ENCODE measurements at places on chromosomes 2 and 18.
A peak's percentile ranks its signal among the peaks of the same experiment; 100 is the strongest.

DNA sequence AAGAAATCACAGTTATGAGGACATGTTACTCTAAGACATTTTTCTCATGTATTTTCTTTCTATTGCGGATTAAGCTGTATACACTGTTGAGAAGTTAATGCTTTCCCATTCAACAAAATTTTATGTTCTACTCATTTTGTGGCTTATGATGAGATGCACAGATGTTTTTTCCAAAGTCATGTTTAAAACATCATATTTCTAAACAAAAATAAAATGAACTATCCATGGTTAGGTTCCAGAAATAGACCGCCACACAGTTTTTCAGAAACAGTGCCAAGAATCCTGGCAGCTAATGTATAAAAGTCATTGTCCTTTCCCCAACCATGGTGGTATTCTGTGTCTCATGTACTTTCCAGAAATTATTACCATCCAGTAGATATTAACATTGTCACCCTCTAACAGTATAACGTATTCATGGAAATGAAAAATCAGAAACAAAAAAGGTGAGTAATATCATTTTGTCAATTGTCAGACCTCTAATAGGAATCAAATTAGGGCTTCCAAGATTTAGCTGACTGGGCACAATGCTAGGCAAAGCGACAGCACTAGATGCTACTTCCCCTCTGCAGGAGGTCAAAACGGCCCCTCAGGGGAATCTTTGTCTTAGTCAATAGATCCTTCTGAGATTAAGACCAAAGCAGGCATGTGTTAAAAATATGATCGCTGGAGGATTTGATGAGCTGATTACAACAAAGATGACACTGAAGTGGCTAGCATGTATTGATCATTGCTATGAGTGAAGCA is 54.4 kb upstream of the ZNF397 start:
- no peak for DNase-seq

DNA sequence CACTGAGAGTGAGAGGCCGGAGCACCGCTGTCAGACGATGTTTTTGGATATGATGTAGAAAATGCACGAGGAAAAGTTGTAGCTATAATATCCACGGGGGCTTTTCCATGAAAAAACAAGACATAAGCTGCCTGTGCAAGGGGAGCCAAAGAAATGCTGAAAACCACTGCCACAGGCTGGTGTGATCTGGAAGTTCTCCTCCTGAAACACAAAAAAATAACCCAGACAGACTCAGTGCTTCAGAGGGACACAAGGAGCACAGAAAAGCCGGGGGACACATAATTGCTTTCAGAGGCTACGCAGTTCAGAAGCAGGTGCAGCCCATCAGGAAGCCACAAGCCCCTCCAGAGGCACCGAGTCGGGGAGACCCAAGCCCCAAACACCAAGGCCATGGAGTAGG is 98.2 kb downstream of the ZNF516 start:
- no peak for DNase-seq

- no peak for DNase-seq
Observed at GRCh38 chr18:55587418-55588110, 428 bp downstream of the TCF4 start.

DNA sequence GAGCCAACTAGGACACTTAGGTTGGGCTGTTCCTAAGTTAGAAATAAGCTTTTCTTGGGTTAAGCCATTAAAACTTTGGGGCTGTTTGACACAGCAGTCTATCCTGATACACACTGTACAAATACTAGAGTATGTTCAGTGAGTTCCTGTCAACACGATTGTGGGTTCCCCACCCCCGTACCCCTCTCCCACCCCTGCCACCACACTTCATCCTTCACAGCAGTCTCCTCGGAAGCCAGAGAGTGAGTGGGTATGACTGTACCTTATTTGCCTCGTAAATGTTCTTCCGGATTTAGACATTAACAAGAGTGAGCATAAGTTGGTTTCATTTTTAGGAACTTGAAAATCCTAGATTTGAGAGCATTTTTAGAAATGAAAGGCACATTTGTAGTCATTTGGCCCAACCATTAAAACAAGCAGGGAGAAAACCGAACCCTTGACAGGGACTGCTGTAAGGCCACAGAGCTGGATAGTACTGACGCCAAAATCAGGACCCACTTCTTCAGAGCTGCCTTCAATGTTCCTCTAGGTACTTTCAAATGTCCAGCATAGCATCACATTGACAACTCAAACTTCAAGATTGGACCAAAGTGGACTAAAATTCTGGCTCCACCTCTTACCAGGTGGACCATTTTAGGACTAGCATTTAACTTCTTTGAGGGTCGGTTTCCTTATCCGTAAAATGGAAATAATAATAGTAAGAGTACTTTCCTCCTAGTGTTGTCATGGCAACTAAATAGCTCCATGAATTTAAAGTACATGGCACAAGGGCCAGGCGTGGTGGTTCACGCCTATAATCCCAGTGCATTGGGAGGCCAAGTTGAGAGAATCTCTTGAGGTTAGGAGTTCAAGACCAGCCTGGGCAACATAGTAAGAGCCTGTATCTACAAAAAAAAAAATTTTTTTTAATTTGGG is 166.3 kb upstream of the SERTAD2 start:
- DNase-seq: no peak

- DNase-seq: no peak
Observed at GRCh38 chr2:48319863-48320262, 210.1 kb upstream of the STON1 start.

GRCh38 chr2:217058791-217059755 is 199.2 kb upstream of the TNP1 start:
- DNase-seq: peak; percentile 38

GRCh38 chr2:230773039-230773773 is 60.6 kb downstream of the CAB39 start:
- DNase-seq: no peak

GRCh38 chr2:120999377-121000097 is 263.9 kb downstream of the GLI2 start:
- no peak for DNase-seq

DNA sequence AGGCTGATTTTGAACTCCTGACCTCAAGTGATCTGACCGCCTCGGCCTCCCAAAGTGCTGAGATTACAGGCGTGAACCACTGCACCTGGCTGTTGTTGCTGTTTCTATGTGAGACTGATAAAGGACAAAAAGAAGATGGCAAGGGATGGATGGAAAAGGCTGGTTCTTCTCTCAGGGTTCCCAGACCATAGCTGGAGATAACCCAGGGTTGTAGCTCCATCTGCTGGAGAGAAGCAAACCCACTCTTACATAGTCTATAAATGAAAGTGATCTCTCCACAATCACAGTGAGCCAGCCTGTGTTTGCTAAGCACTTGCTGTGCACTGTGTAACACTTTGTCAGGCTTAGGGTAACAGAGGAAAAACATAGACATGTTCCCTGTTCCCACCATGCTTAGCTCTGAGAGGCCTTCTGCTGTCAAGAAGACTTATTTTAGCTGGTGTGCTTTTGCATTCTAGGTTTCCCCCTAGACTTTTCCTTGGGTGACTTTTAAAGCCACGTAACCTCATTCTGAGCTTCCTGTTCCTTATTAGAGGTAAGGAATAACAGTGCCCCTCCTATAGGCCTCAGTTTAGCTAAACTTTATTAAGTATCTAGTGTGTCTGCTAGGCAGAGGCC is 49.7 kb downstream of the LIMS1 start:
- DNase-seq: peak; percentile 82

DNA sequence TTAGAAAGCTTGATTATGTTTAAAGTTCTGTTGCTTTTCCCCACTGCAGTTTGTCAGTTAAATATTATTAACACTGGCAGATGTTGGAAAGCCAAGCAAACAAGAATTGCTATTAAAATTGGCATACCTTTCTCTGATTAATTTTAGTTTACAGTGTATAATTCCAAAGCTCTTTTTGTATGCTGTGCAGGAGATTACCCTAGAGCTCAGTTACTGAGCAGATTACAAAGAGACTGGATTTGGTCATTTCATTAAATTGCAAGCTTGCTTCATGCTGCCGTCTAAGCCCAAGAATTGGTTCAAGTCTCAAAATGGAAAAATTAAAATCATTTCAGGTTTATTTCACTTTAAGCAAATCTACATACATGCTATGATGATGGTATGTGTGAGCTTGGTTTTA is 2.3 kb downstream of the ASAP2 start:
- DNase-seq: peak; percentile 51

GRCh38 chr2:36059691-36060090 is 295.9 kb upstream of the CRIM1 start:
- no peak for DNase-seq

GRCh38 chr18:76448256-76449110 is 46.6 kb downstream of the ZNF516 start:
- DNase-seq: peak; percentile 16

- DNase-seq: no peak
Observed at GRCh38 chr2:196105951-196106350, 37.3 kb upstream of the DNAH7 start.

- no peak for DNase-seq
Observed at GRCh38 chr2:147554521-147555107, 290.2 kb upstream of the ACVR2A start.

DNA sequence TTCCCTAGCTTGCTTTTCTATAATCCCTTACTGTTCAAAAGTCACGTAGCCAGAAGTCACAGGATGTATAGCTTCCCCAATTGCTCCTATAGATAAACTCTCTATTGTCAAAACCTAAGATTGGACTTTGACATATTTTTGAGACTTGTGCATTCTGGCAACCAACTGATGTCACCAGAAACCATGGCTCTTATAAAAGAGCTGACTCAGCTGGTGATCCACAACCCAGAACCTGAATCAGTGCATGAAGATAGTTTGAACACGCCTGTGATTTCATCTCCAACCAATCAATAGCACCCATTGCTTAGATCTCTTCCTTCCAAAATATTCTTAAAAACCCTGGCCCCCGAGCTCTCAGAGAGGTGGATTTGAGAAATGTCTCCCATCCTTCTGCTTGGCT is 639.9 kb upstream of the PIK3C3 start:
- DNase-seq: no peak

DNA sequence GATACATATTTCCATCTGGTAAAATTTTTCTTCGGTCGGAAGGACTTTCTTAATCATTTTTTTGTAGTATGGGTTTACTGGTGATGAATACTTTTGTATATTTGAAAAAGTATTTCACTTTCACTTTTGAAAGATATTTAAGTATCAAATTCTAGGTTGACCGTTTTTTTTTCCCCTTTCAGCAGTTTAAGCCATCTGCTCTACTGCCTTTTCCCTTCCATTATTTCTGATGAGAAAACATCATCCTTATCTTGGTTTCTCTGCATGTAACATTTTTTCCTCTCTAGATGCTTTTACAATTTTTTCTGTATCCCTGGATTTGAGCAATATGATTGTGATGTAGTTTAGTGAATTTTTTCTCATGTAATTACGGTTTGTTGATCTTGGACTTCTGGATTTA is 87.0 kb downstream of the MTX2 start:
- no peak for DNase-seq

DNA sequence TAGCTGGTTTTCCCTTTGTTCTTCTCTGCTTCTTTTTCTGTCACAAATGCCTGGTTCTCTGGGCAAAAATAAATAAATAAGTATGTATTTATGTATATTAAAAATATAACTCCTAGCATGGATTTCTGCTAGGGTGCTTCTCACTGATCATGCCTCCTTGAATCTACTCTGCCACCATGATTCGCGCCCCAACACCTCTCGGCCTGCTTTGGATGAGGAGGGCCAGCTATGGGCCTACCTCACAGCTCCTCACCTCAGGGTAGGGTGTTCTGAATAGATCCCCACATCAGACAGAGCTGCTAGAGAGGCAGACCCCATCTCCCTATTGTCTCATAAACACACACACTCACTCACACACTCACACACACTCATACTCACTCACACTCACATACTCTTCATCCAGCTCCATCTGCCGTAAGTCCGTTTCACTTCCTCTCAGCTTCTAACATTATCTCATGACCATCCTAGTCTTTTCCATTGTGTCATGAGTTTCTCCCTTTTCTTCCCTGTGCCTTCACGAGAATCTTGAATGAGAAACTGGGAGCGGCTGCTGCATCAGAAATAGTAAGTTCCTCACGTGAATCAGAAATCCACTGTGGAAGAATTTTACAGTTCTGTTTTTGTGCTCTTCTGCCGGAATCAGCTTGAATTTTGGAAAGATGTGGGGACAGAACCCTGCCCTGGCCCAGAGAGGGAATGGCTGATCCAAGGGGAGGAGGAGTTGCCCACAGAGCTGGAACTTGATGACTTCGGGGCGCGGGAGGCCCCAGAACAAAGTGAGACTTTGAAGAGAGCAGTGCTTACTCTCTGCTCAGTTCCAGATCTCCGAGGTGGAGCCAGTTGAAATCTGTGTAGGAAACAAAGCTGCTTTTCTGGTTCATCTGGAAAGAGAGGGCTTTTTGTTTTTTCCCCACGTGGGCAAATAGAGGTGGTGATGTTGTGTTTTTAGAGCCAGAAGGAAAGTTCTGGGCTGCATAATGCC is 20.9 kb downstream of the ANXA4 start:
- DNase-seq: peak; percentile 81

DNA sequence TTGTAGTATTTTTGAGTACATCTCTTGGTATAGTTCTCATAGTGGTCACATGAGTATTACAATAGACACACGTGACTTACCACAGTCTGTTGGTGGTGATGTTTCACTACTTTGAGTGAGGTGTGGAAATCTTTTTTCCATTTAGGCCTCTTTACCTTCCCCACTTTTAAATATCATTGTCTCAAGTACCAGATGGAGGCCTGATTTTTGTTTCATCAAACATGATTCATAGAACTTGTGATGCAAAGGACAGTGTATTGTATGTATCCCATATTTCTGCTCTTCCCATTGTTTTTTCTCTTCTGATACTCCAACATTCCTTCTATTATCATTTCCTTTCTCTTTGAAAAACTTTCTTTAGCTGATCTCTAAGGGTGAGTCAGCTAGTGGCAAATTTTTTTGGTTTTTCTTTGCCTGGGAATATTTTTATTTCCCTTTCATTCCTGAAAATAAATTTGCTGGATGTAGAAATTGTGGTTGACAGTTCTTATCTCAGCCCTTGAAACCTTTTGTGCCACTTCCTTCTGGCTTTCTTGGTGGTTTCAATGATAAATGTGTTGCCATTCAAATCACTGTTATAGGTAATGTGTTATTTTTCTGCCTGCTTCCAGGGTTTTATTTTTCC is 32.8 kb downstream of the RFX8 start:
- no peak for DNase-seq

DNA sequence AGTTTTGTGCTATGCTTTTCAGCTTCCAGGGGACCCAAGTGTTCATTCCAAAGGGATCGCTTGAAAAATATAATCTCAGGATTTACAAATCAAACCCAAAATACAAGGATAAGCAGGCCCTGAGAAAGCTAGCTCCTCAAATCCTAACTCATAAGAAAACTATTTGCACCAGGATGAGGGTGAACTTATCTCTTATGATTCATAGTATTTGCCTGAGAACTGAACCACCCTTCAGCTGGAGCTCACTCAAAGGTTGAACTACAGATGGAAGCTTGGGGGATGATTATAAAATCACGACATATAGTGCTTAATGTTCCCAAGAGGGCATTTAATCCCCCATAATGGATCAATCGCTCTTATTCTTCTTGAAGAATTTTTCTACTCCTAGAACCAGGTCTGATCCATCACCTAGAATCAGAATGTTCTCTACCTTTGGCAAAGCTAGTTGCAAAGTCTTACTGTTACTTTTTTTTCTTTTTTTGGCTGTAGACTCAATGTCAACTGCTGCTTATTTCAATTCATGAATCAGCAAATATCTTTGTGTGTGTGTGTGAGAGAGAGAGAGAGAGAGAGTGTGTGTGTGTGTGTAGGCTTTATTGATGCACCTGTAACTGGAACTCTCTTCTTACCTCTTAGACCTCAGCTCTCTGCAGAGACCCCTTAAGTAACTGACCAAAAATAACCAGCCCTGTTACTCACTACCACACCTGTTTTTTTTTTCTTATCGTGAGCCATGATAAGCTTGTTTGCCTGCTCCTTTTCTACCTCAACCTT is 44.8 kb downstream of the ARL4C start:
- peak; percentile 25 for DNase-seq
